ENCODE measurements at places on chromosomes 1 and 21. TPM values are rescaled to one million over a fixed set of nuclear protein-coding genes. Genes with fewer than 3 reads are reported as not detected.
A peak's percentile ranks its signal among the peaks of the same experiment; 100 is the strongest.

DNA sequence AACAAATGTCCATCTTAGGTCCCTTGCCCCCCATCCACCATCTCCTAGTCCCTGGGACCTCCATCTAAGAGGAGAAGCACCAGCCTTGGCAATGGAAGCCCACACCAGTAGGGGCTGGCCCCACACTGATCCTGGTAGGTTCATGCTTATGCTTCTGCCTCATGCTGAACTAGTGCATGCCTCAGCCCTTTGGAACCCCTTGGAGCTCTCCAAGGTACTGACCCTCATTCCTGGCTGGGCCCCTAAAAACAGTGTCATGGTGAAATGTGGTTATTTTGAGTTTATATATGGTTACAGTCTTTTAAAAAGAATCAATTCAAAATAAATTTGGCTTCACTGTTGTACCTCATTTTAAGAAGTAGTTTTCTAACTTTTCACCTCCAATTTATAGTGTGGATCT lies 108.3 kb downstream of the HIVEP3 start:
- peak; percentile 67 for DNase-seq

GRCh38 chr1:7680207-7680954 lies 90.7 kb upstream of the VAMP3 start:
- DNase-seq = peak; percentile 84

GRCh38 chr21:39613041-39613934 lies 548 bp downstream of the B3GALT5 start:
- no peak for DNase-seq

Gene SLAMF9
- total RNA-seq = not detected

DNA sequence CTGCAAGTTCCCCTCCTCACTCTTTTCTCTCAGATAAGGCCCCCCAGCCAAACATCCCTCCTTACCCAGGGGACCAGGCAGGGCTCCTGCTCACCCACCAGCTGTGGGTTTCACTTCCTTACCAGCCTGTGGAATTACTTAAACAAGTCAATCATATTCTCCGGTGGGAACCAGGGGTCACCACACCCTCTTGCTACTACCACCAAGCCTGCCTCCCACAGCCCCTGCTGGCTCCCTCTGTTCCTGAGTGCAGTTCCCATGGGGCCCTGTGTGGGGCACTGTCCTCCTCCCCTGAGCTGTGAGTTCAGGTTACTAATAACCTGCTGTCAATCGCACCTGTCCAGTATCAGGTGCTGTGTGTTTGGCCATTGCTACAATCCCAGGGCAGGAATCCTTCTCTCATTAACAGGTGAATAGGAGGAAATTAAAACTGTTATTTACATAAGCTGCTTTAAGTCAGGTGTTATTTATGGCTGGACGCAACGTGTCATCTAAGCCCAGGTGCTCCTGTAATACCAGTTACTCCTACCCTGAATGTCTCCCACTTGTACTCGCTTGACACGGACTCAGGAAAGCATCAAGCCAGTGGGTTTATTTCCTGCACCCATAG lies 53.1 kb upstream of the LBR start:
- DNase-seq = no peak

Gene E2F2
- 3.5 TPM for total RNA-seq

GRCh38 chr1:150386592-150386991 lies 22.6 kb downstream of the RPRD2 start:
- DNase-seq = no peak

Gene ADIPOR1
- 53.1 TPM for total RNA-seq

DNA sequence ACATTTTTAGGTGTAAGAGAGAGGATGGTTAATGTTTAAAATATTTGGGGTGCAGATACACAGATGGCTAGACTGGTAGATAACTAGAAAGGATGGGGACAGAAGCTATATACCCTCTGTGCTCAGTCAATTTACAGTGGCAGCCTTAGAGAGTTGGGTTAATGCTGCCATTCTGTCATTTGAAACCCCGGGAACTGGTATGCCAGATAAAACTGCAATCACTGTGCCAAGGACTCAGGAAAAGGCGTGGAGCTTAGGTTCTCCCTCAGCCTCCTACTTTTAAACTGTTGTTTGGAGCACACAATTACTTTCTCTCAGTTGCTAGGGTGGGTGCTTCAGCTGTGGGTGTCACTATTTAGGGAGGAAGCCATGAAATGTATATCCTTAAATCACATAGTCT lies 90.0 kb upstream of the HNRNPU start:
- DNase-seq = peak; percentile 51

Gene TENT5C
- total RNA-seq = 6.6 TPM

Gene SLC9A1
- 3.1 TPM for total RNA-seq

DNA sequence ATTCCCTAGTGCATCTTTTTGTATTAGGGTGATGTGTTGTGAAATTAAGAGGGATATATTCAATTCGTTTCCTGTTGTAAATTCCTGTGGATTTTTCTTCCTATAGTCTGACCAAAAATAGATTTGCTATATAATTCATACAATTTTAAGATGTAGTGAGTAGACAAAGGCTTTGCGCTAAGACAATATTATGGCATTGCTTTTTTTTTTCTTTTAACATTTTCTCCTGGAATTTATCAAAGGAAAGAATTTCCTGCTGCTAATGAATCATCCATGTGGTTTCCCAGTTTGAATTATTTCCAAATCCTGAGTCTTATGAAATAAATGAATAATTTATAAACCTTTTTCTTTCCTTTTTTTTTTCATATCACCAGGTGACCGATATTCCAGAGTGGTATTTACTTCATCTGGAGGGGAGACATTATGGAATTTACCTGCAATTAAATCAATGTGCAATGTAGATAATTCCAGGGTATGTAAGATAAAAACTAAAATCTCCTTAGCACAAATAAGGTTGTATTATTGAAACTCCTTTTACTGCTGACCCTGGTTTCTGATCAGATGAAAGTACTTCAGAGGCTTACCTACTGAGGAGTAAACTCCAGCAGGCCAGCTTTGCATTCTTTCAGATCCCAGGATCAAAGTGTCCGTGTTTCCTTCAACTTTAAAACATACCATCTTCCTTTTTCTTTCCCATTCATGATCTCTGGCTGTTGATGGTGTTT lies 148.4 kb downstream of the TLR5 start:
- DNase-seq = peak; percentile 27

DNA sequence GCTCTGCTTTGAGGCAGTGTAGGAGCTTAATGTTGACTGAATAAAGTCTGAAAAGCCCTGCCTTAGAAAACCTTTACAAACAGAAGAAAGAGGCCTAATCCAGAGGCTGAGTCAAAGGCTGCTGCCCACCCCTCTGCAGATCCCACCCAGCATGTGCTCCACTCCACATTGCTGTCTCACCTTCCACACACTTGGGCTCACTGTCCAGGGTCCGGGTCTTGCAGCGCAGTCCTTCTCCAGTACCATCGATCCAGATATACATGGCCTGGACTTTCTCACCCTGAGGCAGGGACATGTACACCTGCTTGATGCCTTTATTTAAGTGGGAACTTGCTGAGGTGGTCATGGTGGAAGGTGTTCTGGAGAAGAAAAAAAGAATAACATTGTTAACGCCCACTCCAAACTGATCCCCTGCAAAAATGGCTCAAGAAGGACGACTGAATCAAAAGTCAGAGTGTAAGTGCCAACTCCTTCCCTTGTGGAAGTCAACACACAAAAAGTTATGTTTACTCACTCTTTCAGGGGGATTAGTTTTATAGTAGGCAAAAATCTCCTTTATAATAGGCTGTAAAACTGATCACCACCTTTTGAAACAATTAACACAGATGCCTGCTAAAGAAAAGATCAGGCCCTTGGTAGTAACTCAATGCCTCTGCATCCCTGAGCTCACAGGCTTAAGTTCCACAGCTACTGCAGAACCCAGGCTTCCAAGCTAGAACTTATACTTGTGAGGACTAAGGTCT lies 3.0 kb downstream of the GLUL start:
- peak; percentile 26 for DNase-seq

Gene ARID1A
- 22.1 TPM for total RNA-seq

Gene HSPG2
- 149 TPM for total RNA-seq

GRCh38 chr1:211699059-211699458 lies 23.6 kb upstream of the NEK2 start:
- no peak for DNase-seq

DNA sequence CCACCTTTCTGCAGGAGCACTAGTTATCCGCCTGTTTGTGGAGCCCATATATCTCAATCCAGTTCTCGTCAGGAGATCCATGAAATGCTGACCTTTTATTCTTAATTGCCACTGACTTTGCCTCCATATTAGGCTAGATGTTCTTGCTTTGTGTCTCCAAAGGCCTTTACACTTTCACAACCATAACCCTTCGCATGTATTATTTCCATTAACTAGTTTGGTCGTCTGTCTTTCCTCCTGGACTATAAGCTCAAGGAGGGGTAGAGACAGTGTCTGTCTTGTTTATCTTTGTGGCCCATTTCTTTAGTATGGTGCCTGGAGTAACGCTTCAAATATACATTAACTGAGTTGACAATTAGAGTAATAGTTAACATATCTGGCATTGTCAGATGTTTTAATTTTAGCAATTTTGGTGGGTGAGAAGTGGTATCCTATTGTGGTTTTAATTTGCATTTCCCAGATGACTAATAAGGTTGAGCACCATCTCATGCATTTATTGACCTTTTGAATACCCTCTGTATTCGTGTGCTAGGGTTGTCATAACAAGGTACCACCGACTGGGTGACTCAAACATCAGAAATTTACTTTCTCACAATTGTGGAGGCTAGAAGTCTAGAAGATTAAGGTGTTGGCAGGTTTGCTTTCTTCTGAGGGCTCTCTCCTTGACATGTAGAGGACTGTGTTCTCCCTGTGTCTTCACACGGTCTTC lies 21.7 kb upstream of the IL12RB2 start:
- DNase-seq = no peak

GRCh38 chr1:169107603-169108208 lies 1.2 kb downstream of the ATP1B1 start:
- DNase-seq = no peak

Gene BCL2L15
- total RNA-seq = 0.75 TPM

- no peak for DNase-seq
Observed at GRCh38 chr1:232334811-232335210, 295.1 kb downstream of the SIPA1L2 start.

DNA sequence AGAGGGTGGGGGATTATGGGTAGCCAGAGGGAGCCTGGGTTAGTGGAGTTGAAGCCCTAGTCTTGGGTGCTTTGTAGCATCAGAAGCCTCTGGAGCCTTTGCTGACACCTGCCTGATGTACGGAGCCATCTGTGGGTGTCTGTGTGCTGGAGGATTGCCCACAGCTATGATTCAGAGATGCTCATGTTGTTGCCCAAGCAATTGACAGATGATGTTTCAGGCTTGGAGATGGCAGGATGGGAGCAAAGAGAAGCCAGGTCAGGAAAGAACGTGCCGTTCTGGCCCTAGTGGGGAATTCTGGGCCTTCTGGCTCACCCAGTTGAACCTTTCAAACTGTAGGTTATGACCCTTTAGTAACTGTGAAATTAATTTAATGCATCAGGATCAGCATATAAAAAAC lies 27.6 kb downstream of the COQ8A start:
- DNase-seq = peak; percentile 58

- peak; percentile 44 for DNase-seq
Observed at GRCh38 chr21:36854391-36854790, 112.1 kb downstream of the HLCS start.

Gene FLG2
- total RNA-seq = not detected

GRCh38 chr1:98940069-98940721 lies 64.5 kb downstream of the PLPPR5 start:
- no peak for DNase-seq

- DNase-seq = peak; percentile 92
Observed at GRCh38 chr1:185351734-185352466, 34.9 kb upstream of the IVNS1ABP start.

DNA sequence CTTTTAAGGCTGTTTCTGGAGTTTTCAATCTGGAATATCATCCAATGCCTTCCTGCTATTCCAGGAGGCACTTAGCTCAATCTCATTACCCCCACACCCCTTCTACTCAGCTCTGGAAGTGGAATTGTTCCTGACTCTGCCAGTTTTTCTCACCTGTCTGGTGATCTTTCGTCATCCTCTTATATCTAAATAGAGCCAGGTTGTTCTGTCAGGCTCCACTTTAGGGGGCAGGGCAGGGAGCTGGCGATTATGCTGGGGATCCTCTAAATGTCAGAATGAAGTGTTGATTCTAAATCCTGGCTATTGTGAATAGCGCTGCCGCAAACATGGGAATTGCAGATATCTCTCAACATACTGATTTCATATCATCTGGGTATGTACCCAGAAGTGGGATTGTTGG lies 63.6 kb upstream of the ETV3 start:
- DNase-seq = no peak

DNA sequence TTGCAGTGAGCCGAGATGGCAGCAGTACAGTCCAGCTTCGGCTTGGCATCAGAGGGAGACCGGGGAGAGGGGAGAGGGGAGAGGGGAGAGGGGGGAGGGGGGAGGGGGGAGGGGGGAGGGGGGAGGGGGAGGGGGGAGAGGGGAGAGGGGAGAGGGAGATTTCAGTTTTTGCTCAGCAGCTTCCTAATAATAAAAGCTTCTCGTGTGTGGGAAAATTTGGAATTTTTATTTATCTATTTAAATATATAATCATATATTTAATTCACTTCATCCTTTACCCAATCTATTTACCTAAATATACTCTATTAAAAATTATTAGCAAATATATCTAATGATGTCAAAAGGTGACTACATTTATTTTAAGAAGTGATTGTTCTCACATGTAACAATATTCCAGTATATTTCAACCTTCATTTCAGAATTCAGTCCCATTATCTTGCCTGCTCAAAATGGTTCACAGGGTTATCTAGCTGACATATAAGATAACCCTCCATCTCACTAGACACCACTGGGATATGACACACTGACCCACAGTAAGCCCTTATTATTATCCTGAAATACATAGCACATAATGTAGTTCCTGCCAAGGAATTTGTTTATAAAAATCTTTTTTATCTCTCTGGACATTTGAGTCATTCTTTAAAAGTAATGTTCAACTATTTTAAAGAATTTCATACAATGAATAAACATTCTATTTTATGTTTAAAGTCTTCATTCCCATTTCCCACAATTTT lies 105.9 kb downstream of the GPATCH2 start:
- no peak for DNase-seq

DNA sequence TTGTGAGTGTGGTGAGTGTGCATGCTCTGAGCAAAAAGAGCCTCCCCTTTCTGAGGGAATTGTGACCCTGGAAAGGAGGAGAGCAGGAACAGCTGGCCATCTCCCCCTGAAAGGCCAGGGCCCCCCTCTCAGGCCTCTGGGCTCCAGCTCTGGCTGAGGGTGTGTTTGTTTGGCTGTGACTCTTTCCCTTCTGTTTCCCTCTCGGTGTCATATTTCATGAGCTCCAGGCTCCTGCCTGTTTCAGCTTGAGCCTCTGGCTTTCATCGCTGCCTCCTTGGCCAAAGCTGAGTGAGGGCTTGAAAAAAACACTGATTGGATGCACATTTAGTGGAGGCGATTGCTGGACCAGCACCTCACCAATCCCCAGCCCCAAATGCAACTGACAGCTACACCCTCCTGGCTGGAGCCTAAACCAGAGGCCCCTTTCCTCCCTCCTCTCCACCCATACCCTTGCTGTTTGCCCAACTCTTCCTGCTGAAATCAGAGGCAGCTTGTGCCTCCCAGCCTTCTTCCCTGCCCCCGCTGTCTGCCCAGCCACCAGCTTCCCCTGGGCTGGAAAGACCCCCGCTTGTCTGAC lies 64.1 kb downstream of the DDR2 start:
- peak; percentile 99 for DNase-seq

Gene OR2L3
- total RNA-seq = not detected
